ENCODE measurements at places on chromosomes 13 and 19. TPM values are rescaled to one million over a fixed set of nuclear protein-coding genes. Genes with fewer than 3 reads are reported as not detected.

KLK11 gene
- not detected for total RNA-seq

ANGPTL8 gene
- total RNA-seq, result not detected

ZNF497 gene
- 0.58 TPM for total RNA-seq

LHB gene
- not detected for total RNA-seq

FLT3 gene
- total RNA-seq, result not detected

TMPRSS9 gene
- total RNA-seq, result not detected

DLL3 gene
- total RNA-seq, result 2.0 TPM

MAP4K1 gene
- not detected for total RNA-seq

RFXAP gene
- total RNA-seq, result 3.1 TPM

FFAR3 gene
- not detected for total RNA-seq

TNFSF11 gene
- 0.29 TPM for total RNA-seq

LIPE gene
- total RNA-seq, result 10.7 TPM

ELAVL3 gene
- total RNA-seq, result not detected

ZFP36 gene
- 6.5 TPM for total RNA-seq

NLRP7 gene
- not detected for total RNA-seq

OLFM4 gene
- not detected for total RNA-seq

PLEKHF1 gene
- 16.3 TPM for total RNA-seq

ANKRD24 gene
- 2.1 TPM for total RNA-seq

LGALS7 gene
- total RNA-seq, result not detected

CYP2A7 gene
- total RNA-seq, result not detected

CRB3 gene
- 0.34 TPM for total RNA-seq

ZBTB32 gene
- total RNA-seq, result not detected

NPAS1 gene
- 0.05 TPM for total RNA-seq

NMRK2 gene
- total RNA-seq, result not detected

SOHLH2 gene
- total RNA-seq, result not detected

RHPN2 gene
- 2.8 TPM for total RNA-seq

FEM1A gene
- total RNA-seq, result 13.4 TPM

VRK3 gene
- 26.4 TPM for total RNA-seq

ARHGAP33 gene
- total RNA-seq, result 5.0 TPM

CHST8 gene
- 0.58 TPM for total RNA-seq

BRSK1 gene
- 1.2 TPM for total RNA-seq

ZNF57 gene
- 5.8 TPM for total RNA-seq

FPR3 gene
- not detected for total RNA-seq

CELF5 gene
- 0.41 TPM for total RNA-seq

CPB2 gene
- not detected for total RNA-seq

BORCS8 gene
- 20.7 TPM for total RNA-seq

CEACAM8 gene
- not detected for total RNA-seq
